ENCODE measurements at places on chromosomes 7 and 10.
A peak's percentile ranks its signal among the peaks of the same experiment; 100 is the strongest.

- no peak for DNase-seq
These were observed 6.9 kb upstream of the VGF start for GRCh38 chr7:101172005-101172853.

DNA sequence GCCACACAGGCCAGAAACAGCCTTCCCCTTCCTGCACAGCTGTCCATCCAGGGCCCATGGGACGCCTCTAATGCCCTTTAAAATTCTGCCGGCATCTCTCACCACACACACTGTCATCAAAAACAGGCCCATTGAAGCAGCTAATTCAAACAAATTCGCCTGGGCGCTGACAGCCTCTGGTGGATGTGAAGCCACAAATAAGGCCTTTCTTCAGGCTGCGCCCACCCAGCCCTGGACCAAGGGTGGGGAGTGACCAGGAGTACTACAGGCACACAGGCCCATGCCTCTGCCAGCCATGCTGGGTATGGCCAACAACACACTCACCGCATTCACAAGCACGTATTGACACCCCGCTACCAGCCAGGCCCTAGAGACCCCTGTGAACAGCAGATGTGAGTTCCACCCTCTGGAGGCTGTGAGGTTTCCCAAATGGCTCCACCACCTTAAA is 54.6 kb downstream of the SLIT1 start:
- DNase-seq = no peak

DNA sequence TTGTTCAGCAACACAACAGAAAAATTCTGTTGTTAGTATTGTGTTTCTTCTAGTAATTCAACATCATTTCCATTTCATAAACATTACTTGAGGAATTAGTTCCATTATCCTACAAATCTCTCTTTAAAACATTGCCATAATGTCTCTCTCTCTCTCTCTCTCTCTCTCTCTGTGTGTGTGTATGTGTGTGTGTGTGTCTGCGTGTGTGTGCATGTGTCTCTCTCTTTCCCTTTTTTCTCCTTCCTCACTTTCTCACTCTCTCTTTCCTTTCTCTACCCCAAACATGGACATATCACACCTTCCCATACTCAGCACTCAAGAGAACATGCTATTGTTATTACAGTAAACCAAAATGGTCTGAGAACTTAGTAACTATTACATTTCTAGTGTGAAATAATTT is 16.6 kb downstream of the LRRTM3 start:
- no peak for DNase-seq

- DNase-seq = no peak
These were observed 17.7 kb downstream of the LRRD1 start for GRCh38 chr7:92161271-92161670.

- DNase-seq = peak; percentile 59
These were observed 2.1 kb downstream of the MXI1 start for GRCh38 chr10:110209454-110209925.

DNA sequence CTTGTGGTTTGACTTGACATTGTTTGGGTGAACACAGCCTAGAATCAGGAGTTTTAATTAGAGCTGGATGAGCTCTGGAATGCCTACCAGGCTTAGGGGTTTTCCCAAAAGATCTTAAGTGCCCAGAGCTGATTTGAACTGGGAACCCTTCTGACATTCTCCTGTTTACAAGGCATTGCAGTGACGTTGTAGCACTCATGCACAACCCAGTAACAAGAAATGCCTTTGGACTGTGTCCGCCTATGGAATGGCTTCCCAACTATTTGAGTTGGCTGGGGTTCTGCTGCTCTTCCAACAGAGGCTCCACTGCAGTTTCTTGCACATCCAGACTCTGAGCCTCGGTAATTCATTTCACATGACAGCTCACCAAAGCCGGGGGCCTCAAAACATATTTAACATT is 76.7 kb upstream of the MKX start:
- DNase-seq = no peak

GRCh38 chr7:22564511-22565045 is 64.6 kb upstream of the STEAP1B start:
- DNase-seq = no peak

DNA sequence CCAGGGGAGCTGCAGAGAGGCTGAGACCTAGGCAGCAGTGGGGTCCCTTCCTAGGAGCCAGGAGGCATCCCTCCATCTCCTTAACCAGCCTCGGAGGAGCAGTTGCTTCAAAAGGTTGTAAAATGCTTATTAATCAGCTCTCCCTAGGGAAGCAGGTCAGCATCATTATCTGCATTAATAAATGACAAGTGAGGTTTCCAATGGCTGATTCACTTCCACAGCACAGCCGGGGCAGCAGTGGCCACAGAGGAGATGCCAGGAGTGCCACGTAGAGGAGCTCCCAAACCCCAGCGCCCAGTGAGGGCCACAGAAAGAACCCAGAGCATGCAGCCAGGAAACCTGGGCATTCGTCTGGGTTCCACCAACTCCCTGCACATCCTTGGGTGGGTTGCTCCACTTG is 8.2 kb upstream of the NPFFR1 start:
- no peak for DNase-seq

- no peak for DNase-seq
These were observed 995 bp upstream of the CLDN3 start for GRCh38 chr7:73770860-73771670.

GRCh38 chr10:43181146-43181545 is 42.9 kb downstream of the CSGALNACT2 start:
- no peak for DNase-seq

- no peak for DNase-seq
These were observed 12.7 kb upstream of the DOCK1 start for GRCh38 chr10:126892226-126893175.

DNA sequence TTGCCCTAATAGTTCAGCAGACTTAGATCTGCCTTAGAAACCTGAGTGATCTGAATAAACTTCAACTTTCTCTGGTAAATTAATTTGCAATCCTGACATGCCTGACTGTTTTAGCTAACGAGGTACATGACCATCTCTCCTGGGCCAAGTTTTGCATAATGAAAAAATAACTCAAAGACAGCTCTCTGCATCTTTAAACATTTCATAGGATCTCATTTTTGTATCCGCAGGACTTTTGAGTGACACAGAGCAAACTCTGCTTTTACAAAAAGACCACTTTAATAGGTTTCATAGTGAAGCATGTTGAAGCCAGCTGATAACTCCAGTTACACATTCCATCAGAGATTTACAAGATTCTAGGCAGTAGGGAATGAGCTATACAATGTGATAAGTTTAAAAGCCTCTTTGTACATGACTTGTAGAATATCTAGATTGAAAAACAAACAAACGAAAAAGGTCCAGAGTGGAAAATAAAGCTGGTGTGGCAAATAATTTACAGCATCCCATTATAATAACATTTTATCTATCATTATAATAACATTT is 2.1 kb downstream of the PRKG1 start:
- DNase-seq = no peak

- no peak for DNase-seq
These were observed 107.1 kb downstream of the ABLIM1 start for GRCh38 chr10:114550756-114551635.

- DNase-seq = no peak
These were observed 115.0 kb downstream of the GFRA1 start for GRCh38 chr10:116158036-116158435.

DNA sequence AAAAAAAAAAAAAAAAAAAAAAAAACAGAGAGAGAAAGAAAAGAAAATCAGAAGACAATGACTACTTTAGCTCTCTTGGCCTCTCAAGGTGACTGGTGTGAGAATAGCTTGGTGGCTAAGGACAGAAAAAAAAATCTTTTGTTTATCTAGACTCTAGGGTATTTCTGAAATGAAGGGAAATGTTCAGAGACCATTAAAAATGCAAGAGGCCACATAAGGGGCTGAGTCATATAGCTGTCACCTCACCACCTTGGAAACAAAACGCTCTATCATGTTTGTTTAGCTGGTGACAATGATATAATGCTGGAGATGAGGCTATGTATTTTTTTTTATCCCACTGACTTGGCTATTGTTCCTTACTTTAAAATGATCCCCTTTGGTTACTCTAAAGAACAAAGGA is 287.0 kb upstream of the CDC14C start:
- DNase-seq = no peak

GRCh38 chr7:101953248-101953819 is 135.9 kb downstream of the CUX1 start:
- DNase-seq = no peak

- DNase-seq = no peak
These were observed 106.8 kb downstream of the GALNT17 start for GRCh38 chr7:71238581-71239295.

DNA sequence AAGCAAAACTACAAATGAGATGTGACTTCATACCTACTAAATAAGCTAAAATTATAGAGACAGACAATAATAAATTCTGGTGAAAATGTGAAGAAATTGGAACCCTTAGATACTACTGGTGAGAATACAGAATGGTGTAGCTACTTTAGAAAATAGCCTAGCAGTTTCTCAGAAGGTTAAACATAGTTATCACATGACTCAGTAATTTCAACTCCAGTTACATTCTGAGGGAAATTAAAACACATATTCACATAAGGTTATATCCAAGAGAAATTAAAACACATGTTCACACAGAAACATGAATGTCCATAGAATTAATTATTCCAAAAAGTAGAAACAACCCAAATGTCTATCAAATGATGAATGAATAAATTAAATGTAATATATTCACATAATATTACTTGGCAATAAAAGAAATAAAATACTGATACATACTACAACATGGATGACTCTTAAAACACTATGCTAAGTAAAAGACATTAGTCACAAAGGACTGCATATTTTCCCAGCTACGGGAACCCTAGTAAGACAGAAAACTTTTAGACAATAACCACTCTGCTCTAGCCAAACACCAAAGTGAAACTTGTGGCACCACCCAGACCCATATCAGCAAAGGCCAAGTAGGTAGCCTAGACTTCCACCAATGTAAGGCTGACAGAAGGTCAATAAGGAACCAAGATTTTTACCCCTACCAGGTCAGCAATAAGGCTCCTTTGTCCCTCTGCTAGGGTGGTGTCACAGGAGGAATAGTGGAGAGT is 25.1 kb downstream of the SLC25A40 start:
- DNase-seq = no peak

DNA sequence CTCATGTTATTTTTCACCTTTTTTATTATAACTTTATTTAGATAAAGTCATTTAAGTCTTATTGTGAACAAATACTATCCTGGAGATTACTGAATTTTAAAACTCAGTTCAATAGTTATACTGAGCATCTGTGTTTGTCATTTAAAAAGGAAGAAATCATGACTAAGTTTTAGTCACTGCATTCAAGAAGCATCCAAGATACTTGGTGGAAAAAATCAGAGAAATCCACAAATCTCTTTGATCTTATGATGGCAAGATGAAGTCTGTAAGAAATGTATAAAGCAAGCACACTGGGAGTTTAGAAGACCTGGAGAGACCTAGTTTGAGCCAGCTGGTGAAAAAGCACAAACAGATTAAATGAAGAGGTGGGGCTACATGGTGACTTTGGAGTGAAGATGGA is 529.8 kb upstream of the IGFBP3 start:
- DNase-seq = no peak

DNA sequence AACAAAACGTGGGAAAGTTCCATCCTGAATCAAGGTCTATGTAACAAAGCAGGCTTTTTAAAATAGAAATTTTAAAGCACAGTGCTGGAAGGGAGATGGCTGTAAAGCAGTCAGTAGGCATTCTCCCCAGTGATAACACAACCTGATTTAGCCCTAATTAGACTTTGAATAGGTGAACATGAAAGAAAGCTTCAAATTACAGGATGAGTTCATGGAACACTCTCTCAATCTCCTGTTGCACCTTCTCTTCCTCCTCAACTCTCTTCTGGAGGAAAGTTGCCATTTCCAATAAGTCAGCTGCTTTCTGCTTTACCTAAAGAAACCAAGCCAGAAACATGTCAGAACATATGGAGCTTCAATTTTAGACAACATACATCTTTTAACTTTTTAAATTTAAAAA is 20.1 kb downstream of the SFR1 start:
- no peak for DNase-seq

DNA sequence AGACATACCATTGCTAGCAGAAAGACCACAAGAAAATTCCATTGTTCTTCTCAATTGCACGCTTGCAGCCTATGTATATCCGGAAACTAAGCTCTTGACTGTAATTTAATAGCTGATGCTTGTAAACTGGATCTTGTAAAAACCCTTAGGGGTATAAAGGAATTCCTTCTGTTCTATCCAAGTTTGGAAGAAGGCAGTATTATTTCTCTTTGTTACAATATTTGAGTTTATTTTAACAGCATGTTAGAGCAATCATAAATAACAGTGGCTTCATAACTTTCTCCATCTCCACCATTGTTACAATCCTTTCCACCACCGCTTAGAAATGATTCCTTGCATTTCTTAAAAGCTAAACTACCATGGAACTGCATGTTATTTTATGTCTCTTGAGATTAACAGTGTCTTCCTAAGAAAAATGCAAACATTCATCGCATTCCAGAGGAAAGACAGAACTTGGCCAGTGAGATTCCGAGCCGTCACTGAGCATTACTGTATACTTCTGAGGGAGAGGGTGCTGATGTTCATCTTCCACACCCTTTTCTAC is 92.5 kb downstream of the TRIL start:
- DNase-seq = no peak

- no peak for DNase-seq
These were observed 50.9 kb downstream of the FIGNL1 start for GRCh38 chr7:50399206-50399605.

GRCh38 chr7:81611040-81611439 is 158.8 kb downstream of the HGF start:
- no peak for DNase-seq

DNA sequence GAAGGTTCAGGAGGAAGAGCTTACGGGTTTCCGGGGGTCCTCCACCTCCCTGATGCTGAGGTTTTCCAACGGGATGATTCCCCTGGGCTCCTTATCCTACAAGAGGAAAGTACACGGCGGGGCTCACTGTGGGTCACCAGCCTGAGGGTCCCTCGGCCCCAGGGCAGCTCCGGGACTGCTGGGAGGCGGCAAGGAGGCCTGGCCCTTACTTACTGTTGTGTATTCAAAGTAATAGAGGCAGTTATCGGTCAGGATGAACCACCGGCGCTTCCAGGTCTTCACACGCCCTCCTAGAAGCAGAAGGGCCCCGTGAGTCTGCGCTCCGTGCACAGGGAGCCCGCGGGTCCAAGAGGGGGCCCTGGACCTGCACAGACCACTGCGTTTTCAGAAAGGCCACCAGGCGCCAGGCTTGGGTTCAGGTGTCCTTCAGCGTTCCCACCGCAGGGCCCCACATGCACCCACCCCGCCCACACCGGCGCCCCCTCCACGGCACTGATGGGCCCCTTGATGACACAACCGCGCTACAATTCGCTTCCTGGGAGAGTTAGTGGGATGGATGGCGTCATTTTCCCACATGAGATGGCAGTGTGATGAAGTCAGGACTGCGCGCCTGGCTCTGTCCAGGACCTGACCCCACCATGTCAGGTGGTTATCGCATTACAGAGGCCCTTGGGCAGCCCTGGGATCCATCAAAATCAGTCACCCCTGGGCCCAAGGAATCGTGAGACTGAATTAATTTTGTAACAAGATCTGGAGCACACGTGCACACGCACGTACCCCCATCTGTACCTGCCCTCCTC is 106.7 kb downstream of the CYTH3 start:
- no peak for DNase-seq

GRCh38 chr10:24383681-24384106 is 174.8 kb downstream of the KIAA1217 start:
- DNase-seq = peak; percentile 48
